Activated CD4-positive, alpha-beta T cell treated with anti-CD3 and anti-CD28 coated beads for 24 hours (primary cell): ENCODE measurements at places on chromosomes 1 and 21.
A peak's percentile ranks its signal among the peaks of the same experiment; 100 is the strongest.

GRCh38 chr1:118488787-118489186, 303.8 kb upstream of the SPAG17 start:
- no peak for DNase-seq

- DNase-seq = peak; percentile 10
These were observed 485 bp downstream of the SIPA1L2 start for GRCh38 chr1:232629250-232630046.

GRCh38 chr1:35656863-35657232, 15.5 kb upstream of the PSMB2 start:
- DNase-seq = no peak

GRCh38 chr1:51326839-51327238, 3.5 kb downstream of the TTC39A start:
- DNase-seq = no peak

DNA sequence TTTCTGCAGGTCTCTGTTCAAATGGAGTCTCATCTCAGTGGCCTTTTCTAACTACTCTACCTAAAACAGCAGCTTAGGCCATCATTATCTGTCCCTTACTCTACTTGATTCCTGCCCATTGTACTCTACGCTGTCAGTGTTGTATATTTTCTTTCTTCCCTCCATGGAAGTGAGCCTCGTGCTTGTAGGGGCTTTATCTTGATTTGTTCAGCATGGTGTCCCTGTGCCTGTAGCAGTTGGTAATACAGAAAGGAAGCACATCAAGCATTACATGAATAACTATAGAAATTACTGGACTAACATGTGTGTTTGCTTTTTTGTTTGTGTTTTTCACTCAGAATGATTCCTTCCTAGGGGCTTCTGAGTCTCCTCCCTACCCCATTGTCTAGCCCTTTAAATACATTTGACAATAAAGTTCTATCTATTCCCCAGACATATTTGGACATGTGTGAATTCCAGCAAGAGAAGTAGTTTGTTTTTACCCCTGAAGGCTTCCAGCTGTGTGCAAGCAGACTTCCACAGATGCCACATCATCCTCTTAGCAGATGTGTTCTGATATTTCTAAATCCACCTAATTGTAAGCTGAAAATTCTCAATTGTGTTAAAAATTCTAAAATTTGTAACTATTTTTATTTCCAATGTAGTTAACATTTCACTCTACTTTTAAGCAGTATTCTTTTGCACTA, 40.3 kb downstream of the PRMT2 start:
- no peak for DNase-seq

GRCh38 chr1:18657506-18658201, 27.0 kb downstream of the PAX7 start:
- no peak for DNase-seq

DNA sequence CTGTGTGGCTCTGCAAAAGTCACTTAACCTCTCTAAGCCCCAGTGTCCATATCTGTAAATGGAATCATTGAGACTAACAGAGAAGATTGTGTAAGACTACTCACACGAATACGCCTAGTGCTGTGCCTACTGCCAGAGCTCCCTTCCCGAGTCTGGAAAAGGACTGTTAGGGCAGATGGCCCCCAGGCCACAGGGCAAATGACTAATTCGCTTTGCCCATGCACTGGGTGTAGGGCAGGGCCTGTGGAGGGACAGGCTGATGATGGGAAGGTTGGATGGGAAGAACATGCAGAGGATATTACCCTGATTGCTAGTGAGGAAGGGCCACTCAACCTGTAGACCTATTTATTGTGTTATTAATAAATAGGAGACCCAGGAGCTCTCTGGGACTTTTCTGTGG, 4.2 kb upstream of the GPR61 start:
- no peak for DNase-seq

GRCh38 chr1:223802602-223803001, 43.1 kb downstream of the TP53BP2 start:
- no peak for DNase-seq

DNA sequence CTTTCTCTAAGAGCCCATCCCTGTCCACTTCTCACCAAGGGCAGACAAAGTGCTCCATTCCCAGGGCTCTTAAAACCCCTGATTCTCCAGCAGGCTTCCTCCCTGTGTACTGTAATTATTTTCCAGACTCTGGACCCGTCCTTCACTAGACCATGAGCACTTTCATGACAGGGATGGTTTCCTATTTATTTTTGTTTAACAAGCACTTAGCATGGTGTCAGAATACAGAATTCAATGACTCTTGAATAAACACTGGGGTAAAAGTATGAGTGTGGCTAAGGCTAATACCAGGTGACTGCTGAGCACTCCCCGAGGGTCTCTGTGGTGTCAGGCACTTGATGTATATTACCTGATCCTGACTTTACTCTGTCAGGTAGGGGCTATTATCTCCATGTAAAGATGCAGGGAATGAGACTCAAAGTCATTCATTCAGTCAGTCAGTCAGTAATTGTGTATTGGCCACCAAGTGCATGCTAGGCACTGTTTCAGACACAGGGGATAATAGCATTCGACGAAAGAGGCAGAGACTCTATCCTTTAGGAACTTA, 47.2 kb downstream of the C1orf21 start:
- no peak for DNase-seq

- no peak for DNase-seq
These were observed 18.8 kb downstream of the SLX9 start for GRCh38 chr21:44958471-44959191.

GRCh38 chr1:159868766-159869165, 6.3 kb upstream of the VSIG8 start:
- no peak for DNase-seq

- no peak for DNase-seq
These were observed 64.5 kb downstream of the RPAP2 start for GRCh38 chr1:92363401-92363800.

GRCh38 chr1:104190821-104191220, 441.1 kb downstream of the AMY1C start:
- DNase-seq = no peak

GRCh38 chr1:169588785-169589485, 2.7 kb upstream of the F5 start:
- DNase-seq = peak; percentile 6

- DNase-seq = no peak
These were observed 36.2 kb upstream of the DUSP10 start for GRCh38 chr1:221778125-221778524.

DNA sequence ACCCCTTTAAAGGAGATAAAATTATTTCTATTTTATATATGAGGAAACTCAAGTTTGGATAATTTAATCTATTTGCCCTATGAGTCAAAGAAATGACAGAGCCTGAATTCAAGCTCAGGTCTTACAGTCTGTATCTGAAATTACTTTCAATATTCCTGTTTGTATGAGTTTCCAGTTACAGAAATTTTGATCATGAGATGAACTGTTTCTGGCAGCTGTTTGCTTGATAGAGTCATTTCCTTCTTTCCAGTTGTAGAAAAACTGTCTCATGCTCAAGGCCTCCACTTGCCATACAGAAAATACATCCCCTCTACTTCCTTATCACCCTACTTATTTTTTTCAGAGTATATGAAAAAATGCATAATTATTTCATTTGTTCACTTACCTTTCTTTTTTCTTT, 87.6 kb downstream of the PTPRC start:
- no peak for DNase-seq

- no peak for DNase-seq
These were observed 60.4 kb downstream of the DIP2A start for GRCh38 chr21:46518983-46519583.

DNA sequence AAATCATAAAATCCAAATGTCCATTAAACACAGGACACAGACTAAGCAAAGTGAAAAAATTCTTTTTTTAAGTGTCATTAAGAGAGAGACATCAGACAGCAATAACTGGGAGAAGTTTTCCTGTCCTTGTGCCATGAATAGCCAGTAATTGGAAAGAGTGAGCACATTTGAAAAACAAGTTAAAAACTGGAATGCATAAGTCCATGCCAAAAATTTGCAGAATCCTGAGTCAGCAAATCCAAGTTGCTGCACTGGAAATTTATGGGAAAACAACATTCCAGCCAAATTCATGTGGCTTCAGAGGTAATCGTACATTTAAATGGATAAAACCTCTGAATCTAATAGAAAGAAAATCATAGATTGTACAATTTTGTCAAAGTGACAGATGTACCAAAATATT, 291.4 kb downstream of the LRRC40 start:
- DNase-seq = no peak

- DNase-seq = no peak
These were observed 239.0 kb downstream of the PTPRU start for GRCh38 chr1:29475326-29475725.

GRCh38 chr1:62707744-62708120, 19.5 kb upstream of the DOCK7 start:
- no peak for DNase-seq

DNA sequence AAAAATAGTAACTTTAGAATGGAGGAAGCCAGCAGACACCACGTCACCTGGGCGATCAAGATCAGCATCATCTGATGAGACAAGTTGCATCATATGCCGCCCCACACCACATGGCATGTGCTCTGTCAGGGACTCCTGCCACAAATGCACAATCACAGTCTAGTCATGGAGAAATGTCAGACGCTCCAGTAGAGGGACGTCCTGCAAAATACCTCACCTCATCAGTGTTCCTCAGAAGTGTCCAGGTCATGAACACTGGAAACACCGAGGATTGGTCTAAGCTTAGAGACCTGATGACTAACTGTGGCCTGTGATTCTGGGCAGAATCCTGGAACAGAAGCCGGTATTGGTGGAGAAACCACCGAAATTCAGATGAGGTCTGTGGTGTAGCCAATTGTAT, 14.3 kb downstream of the ADARB1 start:
- DNase-seq = no peak

DNA sequence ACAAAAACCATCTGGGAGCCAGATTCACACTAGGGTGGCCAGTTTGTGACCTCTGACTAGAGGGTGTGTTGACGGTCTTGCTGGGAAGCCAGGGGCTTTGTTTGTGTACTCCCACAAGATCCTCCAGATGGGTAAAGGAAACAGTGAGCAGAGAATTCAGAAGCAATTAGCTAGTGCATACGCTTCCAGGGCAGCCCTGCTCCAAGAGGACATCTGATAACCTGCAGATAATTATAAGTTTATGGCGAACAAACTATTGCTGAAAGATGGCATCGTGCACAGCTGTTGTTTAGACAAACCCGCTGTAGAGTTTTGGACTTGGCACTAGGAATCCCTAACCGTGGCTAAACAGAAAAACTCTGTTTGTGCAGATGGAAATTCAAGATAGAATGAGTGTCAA, 326.4 kb downstream of the TGFB2 start:
- no peak for DNase-seq

DNA sequence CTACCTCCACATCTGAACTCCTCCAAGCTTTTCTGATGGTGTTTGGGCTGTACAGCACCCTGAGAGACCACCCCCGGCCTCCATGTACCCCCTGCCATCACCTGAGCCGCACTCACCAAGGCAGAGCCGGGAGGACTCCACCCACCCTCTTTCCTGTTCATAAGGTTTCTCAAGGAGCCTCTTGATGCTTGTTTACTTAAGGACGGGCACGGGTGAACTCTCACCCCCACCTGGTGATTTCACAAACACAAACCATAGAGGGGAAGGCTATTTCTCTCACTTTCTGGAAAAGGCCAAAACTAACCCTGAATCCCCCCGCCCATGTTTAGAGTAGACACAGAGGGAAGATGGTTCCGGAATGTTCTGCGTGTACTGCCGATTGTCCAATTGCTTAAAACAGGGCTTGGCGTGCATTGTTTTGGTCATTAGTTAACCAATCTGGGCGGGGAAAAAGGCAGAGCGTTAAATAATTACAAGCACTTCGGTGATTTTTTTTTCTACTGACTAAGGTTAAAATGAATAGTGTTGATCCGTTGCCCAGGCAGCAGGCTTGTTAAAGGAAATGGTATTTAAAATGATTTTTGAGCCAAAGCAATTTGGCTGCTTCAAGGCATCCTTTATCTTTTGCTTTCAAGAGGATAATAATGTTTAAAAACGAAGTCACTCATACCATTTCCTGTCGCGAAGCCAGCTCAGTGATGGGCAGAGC, 279.8 kb upstream of the VAMP3 start:
- no peak for DNase-seq

- DNase-seq = no peak
These were observed 1.6 kb downstream of the SLC25A34 start for GRCh38 chr1:15737324-15738319.

DNA sequence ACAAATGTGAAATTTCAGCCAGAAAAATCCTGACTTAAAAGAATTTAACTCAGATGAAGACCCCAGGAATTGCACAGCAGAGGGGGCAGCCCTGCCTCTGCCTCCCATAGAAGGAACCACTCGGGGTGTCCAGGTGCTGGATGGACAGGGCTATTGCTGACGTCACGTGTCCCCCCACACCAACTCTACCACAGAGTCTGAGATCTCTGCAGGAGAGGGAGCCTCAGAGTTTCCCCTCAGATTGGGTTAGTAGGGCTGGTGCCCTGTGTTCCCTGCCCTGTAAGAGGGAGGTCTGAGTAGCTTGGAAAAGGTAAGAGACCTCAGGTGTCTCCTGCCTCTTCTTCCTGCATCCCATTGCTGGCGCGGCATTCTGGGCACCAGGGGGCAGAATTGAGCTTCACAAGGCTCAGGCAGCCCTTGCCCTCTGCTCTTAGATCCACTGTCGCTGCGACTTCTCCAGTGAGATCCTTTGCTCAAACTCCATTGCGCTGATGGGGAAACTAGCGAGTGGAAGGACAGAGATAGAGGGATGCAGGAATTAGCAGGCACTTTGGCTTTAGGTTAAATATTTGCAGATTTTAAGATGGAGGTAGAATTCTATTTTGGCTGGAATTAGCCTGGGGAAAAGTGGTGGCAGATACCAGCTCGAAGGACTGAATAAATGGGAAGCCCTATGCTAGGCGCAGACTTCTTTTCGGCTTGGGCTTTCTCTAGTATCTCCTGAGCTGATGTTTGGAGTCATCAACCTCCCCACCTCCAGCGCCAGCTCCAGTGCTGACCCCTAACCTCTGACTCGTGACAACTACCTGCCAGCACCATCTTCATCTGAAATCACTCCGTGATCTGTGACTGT, 42.8 kb upstream of the DMBX1 start:
- peak; percentile 71 for DNase-seq

GRCh38 chr1:109247401-109248365, 1.7 kb upstream of the CELSR2 start:
- no peak for DNase-seq

DNA sequence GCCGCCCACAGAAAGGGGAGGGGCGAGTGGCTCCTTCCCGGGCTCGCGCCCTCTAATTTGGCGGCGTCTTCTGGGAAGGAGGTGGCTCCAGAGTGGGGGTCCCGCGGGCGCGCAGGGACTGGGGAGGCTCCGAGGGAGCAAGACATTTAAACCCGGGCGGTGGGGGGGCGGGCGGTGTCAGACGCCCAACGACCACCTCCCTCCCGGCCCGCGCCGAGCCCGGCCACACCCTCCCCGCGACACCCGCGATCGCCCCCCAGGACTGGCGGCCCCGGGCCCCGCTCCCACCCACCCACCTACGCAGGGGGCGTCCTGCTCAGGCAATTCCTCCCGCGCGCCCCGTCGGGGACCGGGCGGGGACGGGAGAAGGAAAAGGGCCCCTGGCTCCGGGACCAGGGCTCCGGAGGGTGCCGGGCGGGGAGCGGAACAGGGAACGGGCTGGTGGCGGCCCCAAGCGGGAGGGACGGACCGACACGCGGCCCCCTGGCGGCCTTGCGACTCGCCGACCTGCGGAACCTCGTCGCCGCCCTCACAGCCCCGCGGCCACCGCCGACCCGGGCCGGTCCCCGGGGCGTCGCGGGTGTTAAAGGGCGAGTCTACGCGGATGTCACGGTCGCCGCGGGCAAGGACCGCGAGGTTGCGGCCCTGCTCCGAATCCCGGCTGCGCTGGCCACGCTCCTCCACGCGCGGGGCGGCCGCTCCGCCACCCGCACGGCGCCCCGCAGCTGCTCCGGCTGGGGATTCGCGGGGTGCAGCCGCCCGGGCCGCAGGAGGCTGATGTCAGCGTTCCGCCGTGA, 94.0 kb upstream of the FMN2 start:
- no peak for DNase-seq

GRCh38 chr1:32920833-32921232, 19.6 kb upstream of the TMEM54 start:
- DNase-seq = no peak
